NCI-H2171 (cell line): ENCODE measurements at places on chromosomes 2 and 18.

GRCh38 chr18:77066101-77066500 is 66.5 kb downstream of the MBP start:
- no peak for DNase-seq

DNA sequence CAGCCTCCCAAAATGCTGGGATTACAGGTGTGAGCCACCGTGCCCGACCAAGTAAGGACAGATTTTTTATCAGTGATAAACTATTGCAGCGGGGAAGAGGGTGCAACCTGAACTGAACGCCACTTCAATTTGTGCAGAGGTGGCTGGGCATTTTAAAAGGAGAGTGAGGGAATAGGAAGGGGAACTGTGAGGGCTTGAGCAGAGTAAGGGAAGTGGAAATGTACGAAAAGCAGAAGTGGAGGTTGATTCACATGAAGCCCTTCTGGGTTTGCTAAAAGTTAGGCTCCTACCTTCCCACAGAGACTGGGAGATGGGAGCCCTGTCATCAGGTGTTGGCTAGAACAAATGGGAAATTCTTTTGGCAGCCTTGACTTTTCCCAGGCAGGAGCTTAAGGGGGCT is 6.1 kb downstream of the STK11IP start:
- no peak for DNase-seq

GRCh38 chr18:63322908-63323634 is 3.5 kb upstream of the BCL2 start:
- peak; percentile 66 for DNase-seq

DNA sequence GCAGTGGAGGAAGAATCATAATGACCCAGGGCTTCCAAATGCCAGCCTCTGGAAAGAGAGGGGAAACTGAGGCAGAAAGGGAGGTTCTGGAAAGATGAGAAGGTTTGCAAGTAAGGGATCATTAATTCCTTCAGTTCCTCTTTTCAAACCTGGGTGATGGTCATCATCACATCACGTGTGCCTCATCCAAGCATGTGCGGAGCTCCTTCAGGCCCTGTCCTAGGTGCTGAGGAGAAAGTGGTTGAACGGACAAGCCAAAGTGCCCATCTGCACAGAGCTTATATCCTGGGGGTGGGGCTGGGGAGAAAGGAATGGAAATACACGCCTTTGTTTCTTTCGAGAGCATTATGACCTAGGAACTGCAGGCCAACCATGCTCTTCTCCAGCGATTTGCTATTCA is 60.2 kb upstream of the AFF3 start:
- no peak for DNase-seq

- no peak for DNase-seq
Observed at GRCh38 chr2:100615886-100616285, 53.1 kb downstream of the PDCL3 start.

- DNase-seq = no peak
Observed at GRCh38 chr2:170485254-170486026, 229.7 kb upstream of the SP5 start.

DNA sequence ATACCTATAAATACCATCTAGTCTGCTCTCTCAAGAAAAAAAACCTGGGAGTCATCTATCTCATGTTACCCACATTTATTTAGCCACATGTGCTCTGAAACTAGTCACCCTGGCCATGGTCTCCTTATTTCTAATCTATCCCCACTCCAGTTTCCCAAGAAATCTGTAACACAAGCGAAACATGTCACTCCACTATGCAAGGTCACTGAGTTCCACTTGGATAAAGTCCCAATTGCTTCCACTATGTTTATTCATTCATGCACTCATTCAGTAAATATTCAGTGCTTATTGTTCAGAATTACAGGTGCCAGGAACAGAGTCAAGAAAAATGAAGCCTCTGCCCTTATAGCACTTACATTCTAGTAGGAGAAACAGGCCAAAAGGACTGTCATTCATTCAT is 369.4 kb upstream of the CYRIA start:
- DNase-seq = no peak

DNA sequence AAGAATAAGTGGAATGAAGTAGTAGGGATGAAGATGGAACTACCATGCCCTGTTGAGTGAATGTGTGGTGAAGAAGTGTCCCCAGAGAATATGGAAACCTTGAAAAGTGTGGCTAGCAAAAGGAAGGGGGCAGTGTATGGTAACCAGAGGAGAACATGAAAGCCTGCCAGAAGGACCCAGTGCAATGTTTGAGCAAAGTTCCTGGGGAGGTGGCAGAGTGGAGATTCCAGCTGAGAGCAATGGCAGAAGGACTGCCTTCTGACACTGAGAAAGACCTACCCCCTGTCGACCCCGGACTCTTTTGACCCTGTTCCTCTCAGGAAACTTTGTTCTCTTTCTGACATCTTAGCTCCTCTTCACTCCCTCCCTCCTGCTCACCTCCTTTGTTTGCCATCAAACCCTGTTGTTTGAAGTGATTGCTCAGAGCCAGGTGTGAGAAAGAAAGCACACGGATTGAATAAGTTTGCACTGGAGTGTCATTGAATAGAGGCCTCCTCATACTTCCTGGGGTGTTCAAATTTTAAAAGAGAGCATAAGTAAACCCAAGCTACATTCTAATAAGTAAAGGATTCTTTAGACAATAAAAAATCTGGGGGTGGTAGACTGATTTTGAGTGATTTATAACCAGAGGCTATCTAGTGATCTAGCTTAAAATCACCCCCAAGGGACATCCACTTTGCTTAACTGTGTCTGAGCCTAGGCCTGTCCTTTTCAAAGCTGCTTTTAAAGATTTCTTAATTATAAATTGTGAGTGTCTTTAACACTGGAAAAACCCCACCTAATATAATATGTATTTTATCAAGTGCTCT is 57.1 kb downstream of the TRIB2 start:
- no peak for DNase-seq

DNA sequence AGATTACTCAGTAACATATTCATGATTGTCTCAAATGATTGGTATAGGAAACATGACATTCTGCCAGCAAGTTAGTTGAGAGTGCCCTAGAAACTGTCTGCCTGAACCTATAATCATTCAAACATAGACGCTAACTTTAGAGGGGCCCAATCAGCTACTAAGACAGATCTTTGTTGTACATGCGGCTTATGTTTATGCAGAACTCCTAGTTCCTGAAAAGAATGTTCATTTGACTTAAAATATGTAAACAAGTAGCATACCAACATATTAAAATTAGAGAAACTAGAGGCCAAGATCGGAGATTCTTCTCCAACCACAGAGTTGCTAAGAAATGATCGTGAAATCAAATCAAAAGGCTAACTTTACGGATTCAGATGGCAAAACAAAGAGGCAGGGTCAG is 4.2 kb upstream of the METAP1D start:
- DNase-seq = no peak
